Posterior cingulate gyrus (tissue), 11 donors: ENCODE measurements at places on chromosomes 11 and 22.

DNA sequence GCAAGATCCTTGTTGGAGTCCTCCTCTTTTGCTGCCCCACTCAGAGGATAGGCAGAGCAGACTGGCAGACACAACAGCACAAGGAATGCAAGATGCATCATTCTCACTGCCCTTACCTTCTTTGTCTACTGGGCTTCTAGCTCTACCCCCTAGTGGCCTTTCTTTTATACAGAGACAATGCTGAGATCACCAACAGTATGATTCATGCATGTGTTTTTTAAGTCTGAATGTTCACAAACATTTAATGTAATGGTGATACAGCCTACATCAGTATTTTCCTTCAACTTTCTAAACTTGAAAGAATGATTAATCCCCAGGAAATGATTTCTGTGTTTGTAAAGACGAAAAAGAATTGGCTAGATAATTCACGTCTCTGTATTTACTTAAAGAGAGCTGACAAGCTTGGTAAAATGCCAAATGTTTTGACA is at the start of gene MMP10:
Gene MMP10, minus strand, starts transcription at position 138 of the 428 bp plus-strand sequence. Its CDS starts 37 bp downstream, at position 101.
- DNase-seq, result no peak

- DNase-seq, result no peak
Observed at GRCh38 chr11:125001079-125001778, 47.2 kb downstream of the CCDC15 start.

DNA sequence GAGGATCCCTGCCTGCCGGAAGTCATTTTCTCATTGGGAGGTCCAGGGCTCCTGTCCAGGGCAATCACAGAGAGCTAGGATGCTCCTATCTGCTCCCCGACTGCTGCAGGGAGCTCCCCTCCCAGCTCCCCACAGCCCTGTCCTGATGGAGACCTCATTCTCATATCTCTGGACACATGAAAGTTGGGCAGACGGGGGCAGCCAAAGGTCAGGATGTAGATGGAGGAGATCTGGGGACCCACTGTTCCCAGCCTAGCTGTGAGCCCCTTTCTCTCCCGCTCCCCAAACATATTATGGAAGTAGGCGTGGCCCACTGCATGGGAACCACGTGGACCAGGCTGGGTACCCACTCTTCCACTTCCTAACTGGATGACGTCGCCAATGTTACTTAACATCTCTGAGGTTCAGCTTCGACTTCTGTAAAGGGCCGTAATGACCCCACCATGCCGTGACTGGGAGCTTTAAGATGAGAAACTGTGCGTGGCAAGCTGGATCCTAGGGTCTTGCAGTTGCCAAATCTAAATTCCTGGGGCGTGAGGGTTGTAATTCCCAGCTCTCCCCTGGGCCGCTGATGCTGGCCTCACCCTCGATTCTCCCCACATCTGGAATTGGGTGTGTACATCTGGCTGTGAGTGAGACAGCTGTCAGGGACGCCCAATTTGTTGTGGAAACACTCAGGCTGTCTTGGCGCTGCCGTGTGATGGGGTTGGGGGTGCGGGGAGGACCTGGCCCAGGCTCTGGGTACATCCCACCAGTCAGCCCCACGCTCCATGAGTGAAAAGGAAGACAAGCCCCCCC is 1.8 kb downstream of the CDC42EP2 start:
- no peak for DNase-seq

GRCh38 chr11:112748713-112749543 is 212.3 kb upstream of the NCAM1 start:
- peak; percentile 53 for DNase-seq

GRCh38 chr11:101563166-101563565 is 20.6 kb downstream of the TRPC6 start:
- DNase-seq, result no peak

GRCh38 chr11:19566583-19567379 is 145.9 kb upstream of the NAV2 start:
- no peak for DNase-seq

DNA sequence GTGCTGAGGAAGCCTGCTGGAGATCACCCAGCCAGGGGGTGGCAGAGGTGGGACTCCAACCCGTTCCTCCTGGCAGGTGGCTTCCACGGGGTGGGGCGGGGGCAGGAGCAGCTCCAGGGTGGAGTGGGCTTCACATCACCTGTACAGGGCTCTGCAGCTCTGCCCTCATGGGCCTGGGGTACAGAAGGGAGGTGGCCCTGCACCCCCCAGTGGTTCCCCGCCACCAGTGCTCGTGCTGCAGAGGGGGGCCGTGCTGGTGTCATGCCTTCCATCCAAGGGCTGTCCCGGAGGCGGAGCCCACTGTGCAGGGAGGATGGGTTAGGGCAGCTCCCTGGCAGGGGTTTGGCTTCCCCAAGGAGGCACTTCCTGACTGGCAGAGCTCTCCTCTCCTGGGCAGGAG is 76.4 kb upstream of the SHISAL1 start:
- DNase-seq, result no peak

- no peak for DNase-seq
Observed at GRCh38 chr11:81707881-81708280, 1025.8 kb downstream of the FAM181B start.

DNA sequence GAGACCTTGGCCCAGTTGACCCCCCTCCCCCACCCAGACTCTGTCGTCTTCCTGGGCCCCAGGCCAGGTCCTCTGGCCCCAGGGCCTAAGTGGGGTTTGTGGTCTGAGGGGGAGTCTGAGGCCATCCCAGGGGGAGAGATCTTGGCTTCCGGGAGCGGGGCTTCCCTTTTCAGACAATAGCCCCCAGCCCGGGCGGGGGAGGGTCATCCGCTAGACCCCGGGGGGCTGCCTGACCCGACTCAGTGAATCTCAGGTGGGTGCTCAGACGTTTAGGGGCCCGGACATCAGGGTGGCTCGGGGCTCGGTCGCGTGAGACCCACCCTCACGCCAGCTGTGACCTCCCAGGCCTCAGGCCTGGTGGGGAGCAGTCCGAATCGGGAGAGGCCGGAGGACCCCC is 609 bp downstream of the MAPK11 start:
- no peak for DNase-seq

GRCh38 chr11:69588270-69588669 is 52.7 kb upstream of the CCND1 start:
- DNase-seq, result no peak

DNA sequence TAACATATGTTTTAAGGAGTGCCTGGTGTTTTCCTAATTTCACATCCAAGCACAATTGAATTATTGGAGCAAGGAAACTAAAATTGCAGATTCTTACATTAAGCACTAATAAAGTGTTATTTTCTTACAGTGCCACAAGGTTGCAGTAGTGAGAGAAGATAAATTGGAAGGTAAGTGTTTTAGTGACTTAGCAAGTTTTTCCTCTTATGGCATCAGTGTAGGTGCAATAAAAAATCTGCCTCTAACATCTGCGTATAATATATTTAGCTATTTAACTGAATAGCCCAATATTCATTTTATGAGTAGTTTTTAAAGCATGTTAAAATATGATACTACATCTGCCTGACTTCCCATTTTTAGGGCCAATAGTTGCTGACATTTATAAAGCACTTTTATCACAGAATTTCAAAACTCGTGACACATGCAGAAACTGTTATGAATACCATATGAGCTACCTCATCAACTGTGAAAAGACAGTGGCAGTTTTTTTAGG is 19.0 kb downstream of the POLD3 start:
- DNase-seq, result no peak

DNA sequence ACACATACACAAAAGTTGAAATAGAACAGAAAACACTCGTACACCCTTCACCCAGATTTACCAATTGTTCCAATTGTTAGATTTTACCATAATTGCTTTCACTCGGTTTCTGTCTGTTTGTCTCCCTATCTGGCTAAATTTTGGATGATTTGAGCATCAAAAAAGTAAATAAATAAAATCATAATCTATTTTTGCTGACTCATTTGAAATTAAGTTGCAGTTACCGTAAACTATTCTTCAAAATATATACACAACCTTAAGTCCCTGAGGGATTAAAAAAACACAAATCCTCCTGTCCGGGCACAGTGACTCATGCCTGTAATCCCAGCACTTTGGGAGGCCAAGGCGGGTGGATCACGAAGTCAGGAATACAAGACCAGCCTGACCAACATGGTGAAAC is 81.3 kb upstream of the SYT9 start:
- DNase-seq, result no peak

- DNase-seq, result peak; percentile 87
Observed at GRCh38 chr11:57324886-57325734, at the start of gene TNKS1BP1. Gene TNKS1BP1, minus strand, starts transcription at chr11:57324952. Its CDS starts 3,067 bp downstream, at chr11:57321885.

GRCh38 chr11:82012276-82012675 is 721.4 kb downstream of the FAM181B start:
- DNase-seq, result no peak

DNA sequence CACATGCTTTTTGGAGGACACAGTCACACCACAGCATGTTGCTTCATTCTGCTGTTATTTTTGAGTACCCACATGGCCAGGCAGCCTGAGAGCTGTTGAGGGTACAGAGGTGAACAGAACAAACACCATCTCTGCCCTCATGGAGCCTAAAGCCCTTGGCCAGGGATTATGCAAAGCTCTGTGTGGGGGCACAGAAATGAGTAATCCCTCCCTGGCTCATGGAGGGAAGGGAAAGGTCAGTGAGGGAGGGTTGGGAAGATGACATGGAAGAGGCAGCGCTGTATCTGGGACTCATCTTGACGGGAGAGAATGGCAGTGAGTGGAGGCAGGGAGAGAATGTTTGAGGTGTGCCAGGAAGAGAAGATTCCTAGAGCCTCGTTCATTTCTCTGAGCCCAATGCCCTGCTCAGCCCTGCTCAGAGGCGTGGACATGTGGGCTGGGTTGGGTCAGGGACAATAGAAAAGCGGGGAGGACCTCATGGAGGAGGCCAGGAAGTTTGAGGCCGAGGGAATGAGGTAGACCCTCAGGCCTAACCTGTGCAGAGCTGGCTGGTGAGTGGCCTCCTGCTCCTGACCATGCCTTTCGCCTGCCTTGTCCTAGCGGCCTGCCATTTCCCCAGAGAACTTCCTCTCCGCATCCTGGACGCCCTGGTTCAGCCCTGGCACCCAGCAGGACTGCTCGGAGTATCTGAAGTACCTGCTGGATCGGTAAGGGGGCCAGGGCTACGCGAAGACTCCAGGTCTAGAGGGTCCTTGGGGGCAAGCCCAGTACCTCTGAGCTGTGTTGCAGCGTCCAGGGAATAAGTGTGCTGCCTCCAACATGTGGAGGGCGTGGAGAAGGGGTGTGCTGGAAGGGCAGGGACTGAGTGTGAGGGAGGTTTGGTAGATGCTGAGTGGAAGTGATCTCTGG is 19.8 kb downstream of the USP35 start:
- DNase-seq, result no peak

- DNase-seq, result no peak
Observed at GRCh38 chr22:29014773-29015172, 46.9 kb downstream of the C22orf31 start.

DNA sequence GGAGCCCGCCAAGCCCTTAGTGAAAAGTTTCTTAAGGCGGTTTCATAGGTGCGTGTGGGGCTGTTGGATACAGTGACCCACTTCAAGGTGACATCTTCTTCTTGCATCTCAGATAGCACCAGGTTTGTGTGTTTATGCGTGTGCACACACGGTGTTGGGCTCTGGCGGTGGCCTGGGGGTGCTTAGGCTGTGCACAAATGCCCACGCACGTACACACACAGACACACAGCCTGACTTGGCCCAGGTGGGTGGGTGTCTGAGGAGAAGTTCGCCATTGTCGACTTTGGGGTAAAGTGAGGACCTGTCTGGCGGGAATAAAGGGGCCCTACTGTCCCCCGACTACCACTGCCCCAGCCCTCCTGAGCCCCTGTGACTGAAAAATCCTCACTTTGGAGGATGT is 103.8 kb downstream of the KCNQ1 start:
- no peak for DNase-seq

DNA sequence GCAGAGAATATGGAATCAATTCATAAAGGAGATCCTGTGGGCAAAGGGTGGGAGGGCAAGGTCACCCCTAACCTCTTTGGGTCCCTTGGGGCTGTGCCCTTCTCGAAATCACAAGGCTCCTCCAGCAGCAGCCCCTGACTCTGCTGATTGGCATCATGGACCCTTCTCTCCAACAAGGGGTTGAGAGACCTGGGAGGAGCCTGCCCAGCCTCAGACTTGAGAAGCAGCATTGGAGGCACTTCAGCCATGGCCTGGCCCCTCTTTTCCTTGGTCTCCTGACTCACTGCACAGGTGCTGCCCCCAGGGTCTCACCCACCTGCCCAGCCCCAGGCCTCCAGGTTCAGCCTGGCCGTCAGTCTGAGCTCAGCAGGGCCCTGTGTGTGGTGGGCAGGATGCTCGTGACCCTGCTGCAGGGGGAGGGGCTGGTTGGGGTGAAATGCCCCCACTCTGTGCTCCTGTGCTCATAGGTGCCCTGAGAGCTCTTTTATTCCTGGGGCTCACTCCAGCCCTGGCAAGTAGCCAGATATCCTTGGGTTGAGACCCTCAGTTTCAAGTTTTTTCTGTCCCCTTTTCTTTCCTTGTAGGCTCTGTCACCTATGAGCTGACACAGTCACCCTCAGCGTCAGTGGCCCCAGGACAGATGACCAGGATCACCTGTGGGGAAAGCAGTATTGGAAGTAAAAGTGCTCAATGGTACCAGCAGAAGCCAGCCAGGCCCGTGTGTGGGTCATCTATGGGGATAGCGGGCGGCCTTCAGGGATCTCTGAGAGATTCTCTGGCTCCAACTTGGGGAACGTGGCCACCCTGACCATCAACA is 110.8 kb downstream of the GGTLC2 start:
- no peak for DNase-seq

DNA sequence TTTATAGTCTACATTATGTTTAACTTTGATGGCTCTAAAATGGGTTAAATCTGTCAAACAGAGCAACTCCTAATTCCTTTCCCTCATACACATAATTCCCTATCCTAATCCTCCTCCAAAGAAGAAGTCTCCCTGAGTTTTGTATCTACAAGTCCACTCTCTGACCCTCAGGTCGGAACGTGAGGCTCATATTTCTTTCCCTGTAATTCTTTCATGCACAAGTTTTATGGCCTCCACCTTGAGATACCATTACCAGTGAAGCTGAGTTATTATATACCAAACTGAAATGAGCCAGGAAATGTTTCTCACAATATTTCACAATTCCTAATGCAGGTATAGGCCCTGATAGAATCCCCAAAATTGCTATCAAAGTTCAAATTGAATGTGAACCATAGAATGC is 106.4 kb downstream of the CASP12 start:
- DNase-seq, result no peak

DNA sequence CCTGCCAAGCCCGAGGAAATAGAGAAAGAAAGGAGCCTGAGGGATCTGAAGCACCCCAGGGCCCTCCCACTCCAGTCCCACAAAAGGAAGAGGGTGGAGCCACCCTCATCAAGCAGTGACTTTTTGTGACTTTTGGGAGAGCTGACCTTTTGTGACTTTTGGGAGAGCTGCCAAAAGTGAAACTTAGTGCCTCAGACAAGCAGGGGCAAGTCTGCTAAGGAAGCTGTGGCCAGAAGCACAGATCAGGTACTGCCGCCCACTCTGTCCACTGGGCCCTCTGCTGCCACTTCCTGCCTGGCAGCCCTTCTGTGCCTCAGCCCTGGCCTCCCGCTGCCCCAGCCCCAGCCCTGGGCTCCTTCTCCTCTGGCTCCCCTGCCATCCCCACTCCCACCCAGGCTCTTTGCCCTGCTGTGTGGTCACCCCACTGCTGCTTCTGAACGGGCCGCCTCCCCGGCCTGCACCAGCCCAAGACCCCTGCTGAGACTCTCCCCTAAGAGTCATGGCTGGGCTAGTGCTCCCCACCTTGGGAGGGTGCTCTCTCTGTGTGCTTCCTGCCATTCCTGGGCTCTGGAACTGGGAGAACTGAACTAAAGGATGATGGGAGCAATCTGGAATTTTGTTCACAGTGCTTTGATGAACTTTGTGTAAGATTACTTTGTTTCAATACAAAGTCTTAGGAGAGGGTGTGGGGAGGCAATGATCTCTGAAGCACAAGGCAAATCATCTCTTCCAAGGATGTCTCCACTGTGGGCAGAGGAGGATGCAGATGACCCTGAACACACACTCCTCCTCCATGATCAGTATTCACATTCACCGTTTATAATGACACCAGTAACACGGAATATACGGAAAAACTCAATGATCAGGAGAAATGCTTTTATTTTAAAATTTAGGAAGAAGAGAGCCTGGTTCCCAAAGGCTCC is at the start of gene APOBEC3H:
Gene APOBEC3H, plus strand, starts transcription at position 147 of the 923 bp plus-strand sequence. CDS start 3,035 bp downstream, outside the sequence.
- no peak for DNase-seq
